Stimulated activated CD4-positive, alpha-beta T cell treated with anti-CD3 and anti-CD28 coated beads, Interleukin-15, amount 100 ng/mL, for 1 hour (primary cell): ENCODE measurements at places on chromosomes 11 and 22.
A peak's percentile ranks its signal among the peaks of the same experiment; 100 is the strongest.

DNA sequence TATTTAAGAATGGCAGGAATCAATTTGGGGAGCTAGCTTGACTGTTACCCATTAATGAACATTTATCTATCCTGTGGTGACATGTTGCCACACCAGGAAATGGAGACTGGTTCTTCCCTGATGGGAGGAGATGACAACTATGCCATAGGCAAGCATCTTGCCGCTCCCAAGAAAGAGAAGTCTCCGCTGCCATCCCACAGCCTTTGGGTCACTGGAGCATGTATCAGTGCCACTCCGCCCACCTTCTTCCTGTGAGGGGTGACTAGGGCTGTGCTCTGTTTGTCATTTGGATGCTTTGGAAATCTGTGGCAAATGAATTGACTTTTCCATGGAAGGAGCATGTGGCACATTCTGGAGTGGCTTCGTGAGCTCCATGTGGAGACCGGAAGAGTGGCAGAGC is 6.5 kb downstream of the STIP1 start:
- no peak for DNase-seq

- DNase-seq, result no peak
Measured at GRCh38 chr11:129374993-129375750, 476 bp upstream of the BARX2 start.

DNA sequence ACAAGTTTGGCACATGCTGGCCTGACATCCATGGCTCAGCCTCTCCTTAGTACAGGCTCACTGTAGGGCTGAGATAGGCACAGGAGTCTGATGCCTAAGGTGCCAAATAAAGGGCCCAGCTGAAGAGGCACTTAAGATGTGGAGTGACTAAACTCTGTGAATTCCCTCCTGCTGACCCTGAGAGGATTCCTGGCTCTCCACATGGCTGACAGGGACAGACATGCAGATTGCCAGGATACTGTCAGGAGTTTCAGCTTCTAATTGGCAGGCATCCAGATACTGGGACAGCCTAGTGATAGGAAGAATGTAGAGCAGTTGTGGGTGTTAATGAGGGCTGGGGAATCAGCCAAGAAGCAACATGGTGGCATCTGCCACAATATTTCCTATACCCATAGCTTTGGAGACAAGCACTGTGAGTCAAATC is 558.7 kb downstream of the INSC start:
- no peak for DNase-seq

DNA sequence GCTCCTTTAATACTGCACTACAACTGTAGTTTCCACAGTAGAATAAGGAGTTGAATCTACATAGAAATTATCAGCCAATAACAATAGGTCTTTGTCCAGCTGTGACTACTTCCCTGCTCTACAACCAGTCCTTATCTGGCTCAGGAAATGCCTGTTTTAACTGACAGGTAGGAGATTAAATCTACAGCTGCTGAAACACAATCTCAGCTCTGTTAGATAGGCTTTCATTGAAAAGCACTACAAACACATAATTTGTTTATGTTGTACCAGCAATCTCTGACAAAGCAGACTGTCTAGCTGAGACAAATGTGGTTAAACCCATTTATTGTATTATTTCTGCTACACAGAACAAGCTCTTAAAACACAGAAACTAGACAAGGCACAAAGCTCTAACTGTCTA is 230.0 kb downstream of the SOX6 start:
- no peak for DNase-seq

GRCh38 chr11:130865774-130866114 is 50.5 kb downstream of the SNX19 start:
- DNase-seq, result no peak

- DNase-seq, result no peak
Measured at GRCh38 chr22:35324762-35325161, 25.1 kb downstream of the TOM1 start.

- DNase-seq, result no peak
Measured at GRCh38 chr11:117054382-117054781, 43.8 kb downstream of the SIK3 start.

DNA sequence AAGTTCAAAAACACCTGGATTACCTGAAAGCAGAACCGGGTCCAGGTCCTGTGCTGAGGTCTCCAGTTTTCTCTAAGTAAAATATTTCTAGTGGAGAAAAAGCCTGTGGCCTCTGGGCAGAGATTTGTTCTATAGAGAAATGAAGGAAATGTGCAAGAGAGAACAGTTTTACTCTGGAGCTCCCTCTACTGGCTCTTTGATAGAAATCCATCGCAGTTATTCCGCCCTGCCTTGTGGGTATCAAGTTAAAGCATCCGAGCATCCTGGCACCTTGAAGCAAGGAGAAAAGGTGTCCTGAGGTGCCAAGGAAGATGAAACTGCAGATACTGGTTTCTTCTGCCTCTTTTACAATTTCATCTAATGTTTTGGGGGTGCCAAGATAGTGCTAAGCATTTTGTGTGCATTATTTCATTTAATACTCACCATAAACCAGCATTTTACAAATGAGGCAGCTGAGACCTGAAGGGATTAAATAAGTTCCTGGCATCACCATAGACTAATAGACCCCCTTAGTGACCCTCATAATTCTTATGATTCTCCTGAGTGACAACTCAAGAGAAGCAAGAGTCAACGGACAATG is 113.1 kb upstream of the HSD17B12 start:
- no peak for DNase-seq

DNA sequence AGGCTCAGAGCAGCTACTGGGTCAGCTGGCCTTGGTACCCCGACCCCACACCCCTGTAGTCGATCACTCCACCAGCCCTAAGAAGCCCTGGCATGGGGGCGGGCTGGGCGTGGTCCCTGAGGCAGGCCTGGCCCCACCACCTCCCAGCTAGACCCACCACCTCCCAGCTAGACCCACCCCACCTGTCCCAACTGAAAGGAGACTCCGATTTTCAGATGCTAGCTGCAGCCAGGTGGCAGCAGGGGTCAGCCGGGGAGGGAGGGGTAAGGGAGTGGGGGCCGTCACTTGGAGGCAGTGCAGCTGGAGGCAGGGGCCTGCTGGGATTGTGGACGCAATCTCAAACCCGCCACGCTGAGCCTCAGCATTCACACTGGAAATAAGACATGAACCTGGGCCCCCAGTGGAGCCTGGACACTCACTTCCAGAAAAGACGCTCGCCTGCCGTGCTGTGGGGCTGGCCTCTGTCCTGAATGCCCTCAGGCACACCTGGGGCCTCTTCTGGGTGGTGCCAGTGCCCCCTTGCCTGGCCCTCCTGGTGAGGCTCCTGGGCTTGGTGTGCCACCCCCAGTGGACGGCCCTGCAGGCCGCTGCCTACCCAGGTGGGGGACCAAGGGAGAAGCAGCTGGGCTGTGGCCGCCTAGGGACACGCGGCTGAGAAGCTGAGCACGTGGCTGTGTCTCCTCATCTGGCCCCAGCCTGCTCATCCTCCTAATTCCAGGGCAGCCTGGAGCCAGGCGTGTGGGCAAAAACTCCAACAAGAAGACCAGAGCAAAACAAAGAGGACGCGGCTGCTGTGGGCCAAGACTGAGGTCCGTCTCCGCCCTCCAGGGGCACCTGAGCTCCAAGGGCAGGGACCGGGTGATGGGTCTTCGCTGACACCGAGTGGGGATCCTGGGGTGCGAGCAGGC is 26.7 kb downstream of the OSBPL5 start:
- DNase-seq, result no peak

- DNase-seq, result no peak
Measured at GRCh38 chr22:25765016-25765367, 23.0 kb downstream of the MYO18B start.

DNA sequence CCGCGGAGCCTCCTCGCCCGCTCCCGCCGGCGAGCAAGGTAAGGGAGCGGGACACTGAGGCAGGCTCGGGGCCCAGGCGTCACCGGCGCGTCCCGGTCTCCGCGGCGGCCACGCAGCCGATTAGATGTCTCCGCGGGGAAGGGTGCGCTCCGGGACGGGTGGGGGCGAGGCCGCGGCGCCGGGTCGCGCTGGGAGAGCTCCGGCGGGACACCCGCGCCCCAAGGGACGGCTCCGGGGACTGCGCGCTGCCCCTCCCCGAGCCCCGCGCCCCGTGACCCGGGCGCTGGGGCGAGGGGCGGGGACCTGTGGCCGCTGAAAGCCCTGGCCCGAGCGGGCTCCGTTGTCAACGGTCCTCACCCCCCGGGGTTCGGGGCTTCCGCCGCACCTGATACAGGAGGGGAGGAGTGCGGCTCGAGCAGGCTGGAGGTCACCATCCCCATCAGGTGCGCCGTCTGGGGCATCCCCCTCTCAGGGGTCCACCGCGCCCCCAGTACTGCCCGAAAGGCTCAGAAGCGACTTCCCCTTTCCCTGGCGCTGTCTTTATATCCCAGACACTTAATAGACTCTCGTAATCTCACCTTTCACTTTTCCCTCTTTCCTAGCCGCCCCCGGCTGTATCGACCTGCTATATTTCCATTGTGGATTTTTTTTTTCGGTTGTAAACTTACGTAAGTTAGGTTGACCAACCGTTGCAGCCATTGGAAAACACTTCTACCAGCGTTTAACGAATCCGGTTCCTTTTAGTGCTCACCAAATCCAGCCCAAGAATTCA is 573 bp downstream of the PPFIA1 start:
- peak; percentile 9 for DNase-seq

DNA sequence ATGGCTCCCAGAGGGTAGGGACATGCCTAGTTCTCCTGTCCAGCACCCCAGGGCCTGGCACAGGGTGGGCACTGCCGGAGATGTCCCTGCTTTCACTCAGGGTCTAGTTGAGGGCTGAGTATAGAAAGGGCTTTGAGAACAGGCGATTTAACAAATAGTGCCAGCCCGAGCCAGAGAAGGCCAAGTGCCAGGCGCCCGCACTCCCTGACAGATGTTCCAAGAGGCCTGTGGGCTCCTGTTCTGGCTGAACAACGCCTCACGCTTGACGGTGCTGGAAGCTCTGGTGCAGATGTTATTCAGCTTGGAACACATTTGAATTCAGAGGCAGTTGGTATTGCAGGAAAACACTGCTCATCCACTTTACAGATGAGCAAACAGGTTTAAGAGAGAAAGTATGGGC is 46.5 kb downstream of the NFAM1 start:
- no peak for DNase-seq

- DNase-seq, result no peak
Measured at GRCh38 chr11:83285151-83285770, 906 bp downstream of the CCDC90B start.

DNA sequence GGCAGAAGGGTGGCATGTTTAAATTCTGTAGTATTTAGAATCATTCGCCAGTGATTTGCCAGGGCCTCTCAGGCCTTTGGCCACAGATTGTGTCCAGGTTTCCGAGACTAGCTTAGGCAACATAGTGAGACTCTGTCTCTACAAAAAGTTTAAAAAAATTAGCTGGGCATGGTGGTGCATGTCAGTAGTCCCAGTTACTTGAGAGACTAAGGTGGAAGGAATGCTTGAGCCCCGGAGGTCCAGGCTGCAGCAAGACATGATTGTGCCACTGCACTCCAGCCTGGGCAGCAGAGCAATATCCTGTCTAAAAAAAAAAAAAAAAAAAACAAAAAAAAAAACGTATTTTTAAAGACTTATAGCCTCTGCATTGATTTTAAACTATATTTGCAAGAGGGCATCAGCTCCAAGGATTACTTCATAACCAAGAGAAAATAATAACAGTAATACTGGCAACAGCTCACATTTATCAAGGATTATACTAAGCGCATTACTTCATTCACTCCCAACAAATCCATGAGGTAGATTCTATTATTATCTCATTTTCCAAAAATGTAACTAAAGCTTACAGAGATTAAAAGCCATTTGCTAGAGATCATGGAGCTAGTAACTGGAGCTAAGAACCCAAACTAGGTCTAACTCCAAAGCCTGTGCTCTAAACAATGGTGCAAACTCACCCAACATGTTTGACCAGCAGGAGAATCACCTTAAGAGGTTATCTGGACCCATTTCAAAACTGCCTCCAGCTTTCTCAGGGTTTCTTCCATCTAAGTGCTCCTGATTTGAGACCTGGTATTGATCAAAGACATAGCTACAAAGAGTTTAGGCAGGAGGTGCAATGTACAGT is 32.6 kb upstream of the SLC6A5 start:
- no peak for DNase-seq

GRCh38 chr11:63883791-63884190 is 33.2 kb downstream of the RCOR2 start:
- no peak for DNase-seq

DNA sequence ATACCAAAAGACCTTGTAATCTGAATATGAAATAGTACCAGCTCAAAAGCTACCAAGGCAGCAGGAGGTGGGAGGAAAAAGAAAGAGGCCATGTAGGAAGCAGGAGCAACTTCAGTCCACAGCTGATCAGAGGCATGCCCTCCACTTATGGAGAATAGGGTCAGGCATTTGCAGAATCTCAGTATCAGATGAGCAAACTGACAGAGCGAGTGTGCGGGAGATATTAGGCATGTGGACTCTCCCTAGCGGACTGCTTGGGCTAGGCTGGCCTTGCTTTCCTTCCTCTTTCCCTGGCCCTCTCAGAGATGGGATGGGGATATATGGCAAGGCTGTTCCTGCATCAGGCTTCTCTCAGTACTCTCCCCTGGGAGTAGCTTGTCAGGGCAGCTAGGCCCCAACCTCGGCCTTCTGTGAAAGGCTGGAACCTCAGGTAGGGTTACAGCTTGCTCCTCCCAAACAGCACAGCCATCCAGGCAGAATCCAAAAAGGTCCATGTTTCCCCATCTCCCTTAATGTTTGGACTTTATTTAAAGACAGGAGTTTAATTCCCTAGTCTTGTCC is 37.0 kb downstream of the ETS1 start:
- DNase-seq, result no peak

- DNase-seq, result no peak
Measured at GRCh38 chr11:104402812-104403521, 239.0 kb upstream of the PDGFD start.

DNA sequence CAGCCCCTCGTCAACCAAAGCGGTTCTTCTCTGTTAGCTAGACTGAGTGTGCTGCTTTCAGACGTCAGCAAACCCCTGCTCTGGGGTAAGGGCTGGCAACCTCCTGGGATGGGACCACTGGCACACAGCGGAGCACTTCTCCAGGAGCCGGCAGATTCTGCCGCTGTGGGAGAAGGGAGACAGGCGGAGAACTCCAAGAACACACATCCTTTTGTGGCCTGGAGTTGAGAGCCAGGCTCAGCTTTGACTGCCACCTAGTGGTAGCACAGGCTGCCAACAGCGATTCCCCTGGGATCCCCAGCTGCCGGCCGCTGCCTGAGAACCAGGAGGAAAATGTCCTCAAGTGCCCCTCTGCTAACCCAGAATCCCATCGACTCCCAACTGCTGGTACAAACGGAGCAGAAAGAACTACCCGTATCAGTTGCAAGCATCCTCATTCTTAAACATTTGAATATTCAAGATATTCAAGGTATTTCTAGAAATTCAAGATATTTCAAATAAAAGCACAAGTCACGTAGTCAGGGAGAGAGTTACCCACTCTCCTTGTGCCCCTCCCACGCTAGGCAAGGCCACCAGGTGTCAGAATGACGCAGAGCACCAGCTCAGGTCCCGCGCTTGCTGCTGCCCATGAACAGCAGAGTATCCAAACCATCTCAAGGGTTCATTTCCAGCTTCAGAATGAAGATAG is 4.9 kb downstream of the LTO1 start:
- peak; percentile 41 for DNase-seq

GRCh38 chr11:23974051-23974450 is 522.8 kb upstream of the LUZP2 start:
- no peak for DNase-seq

- DNase-seq, result no peak
Measured at GRCh38 chr11:14519597-14519916, 629 bp downstream of the PSMA1 start.

- no peak for DNase-seq
Measured at GRCh38 chr11:95252586-95252985, 21.6 kb upstream of the SESN3 start.

GRCh38 chr11:93845181-93846092 is 5.0 kb downstream of the VSTM5 start:
- no peak for DNase-seq
